ENCODE measurements at places on chromosomes 2 and 18.

GRCh38 chr2:96636551-96637171, 1.5 kb downstream of the KANSL3 start:
- no peak for DNase-seq

GRCh38 chr18:65202091-65202490, 548.7 kb upstream of the CDH7 start:
- DNase-seq = no peak

DNA sequence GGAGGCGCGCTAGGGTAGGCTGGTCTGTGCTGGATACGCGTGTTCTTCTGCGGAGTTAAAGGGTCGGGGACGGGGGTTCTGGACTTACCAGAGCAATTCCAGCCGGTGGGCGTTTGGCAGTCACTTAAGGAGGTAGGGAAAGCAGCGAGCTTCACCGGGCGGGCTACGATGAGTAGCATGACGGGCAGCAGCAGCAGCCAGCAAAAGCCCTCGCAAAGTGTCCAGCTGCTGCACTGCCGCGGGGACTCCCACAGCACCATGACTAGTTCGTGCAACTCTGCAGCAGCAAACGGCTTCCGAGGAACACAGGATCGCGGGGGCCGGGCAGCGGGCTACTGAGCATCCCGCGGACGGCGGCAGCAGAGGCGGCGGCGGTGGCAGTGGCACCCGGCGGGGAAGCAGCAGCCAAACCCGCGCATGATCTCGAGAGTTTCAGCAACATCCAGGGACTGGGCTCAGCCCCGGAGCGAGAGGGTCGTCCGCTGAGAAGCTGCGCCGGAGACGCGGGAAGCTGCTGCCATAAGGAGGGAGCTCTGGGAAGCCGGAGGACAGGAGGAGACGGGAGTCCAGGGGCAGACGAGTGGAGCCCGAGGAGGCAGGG, 368 bp downstream of the TMEFF2 start:
- no peak for DNase-seq

DNA sequence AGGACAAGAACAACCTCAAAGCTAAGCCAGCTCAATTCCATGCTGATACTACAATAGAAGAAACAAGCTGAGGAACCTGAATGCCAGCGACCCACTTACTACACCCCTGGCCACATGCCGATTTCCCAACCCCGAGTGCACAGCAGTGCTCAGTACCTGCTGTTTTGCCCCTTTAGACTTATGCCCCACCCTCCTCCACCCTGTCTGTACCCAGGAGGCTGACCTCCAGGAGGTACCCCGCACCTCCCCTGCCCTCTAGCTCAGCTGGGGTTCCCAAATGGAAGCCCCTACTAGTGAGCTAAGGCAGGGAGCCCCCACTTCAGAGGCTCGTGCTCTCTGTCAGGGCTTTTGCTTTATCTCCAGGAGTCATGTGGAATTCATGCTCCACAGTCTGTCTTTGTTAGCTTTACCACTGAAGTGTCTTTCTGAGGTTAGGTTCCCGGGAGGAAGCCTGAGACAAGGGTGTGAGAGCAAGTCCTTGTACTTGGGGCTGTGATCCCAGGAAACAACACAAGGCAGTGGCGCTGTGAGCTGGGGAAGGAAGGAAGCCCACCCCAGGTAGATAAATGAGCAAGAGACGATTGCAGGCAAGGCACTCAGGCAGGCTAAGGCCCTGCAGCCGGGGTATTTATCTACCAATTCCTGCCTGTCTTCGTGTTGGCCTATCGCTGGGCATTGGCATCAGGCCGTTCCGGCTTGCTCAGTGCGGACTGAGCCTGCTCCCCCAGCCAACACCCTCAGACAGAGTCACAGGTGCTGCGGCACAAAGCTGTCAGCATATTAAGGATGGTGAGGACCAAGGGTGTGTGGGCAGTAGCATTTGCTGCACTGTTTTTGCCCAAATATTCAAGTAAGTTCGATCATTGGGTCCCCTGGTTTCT, 220.5 kb downstream of the CYP26B1 start:
- DNase-seq = no peak

GRCh38 chr2:151053661-151053990, 208.0 kb downstream of the RBM43 start:
- no peak for DNase-seq

- no peak for DNase-seq
Observed at GRCh38 chr2:59690849-59691248, 862.6 kb downstream of the BCL11A start.

DNA sequence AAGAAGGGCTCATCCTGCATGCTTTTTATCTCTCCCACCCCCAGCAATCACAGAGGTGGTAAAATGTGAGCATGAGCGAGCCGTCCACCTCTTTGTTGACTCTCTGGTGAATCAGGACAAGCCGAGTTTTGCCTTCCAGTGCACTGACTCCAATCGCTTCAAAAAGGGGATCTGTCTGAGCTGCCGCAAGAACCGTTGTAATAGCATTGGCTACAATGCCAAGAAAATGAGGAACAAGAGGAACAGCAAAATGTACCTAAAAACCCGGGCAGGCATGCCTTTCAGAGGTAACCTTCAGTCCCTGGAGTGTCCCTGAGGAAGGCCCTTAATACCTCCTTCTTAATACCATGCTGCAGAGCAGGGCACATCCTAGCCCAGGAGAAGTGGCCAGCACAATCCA, 19.5 kb downstream of the LIPG start:
- DNase-seq = no peak

DNA sequence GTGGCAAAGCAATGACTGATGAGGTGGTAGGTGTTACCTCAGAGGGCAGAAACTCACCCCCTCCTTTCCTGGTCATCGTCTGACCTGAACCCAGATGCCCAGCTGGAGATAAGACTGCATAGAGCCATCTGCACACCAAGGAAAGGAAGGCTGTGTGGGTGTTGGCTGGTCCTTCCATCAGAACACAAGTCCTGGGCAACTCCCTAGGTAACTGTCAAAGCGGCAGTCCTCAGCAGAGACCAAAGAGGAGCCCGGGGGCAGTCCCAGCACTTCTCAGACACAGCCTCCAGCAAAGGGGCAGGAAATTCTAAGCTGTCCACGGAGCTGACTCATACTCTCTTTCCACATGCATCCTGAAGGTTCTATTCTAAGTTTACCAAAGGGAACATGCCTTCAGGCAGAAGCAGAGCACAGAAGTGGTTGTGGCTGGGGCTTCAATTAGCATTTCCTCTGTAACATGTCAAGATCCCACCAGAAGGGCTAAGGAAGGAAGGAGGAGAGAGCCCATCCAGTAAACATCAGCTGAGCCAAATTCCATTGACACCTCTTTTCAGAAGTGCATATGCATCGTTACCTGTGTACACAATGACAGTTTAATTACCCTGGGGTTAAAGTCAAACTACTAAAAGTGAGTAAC, 54.7 kb downstream of the SPRED2 start:
- peak; percentile 25 for DNase-seq

DNA sequence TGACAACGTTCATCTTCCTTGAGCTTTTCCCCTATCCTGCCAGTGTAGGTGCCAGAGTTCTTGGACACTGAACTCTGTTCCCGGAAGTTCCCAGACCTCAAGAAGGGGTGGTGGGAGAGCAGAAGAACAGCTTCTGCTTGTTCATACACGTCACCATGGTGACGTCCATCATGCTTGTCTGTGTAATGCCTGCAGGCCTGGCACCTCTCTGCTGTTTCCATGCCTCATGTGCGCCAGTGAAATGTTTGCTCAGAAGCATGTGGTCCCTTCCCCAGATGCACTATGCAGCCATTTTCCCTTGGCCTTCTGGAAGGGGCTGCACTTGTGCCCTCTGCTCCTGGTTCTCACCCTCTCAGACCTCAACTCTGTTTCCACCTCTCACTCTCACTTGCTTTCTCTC, 210.8 kb upstream of the NABP1 start:
- no peak for DNase-seq

GRCh38 chr18:59359576-59359952, 499 bp upstream of the LMAN1 start:
- DNase-seq = no peak

GRCh38 chr2:167626301-167626700, 621.1 kb downstream of the STK39 start:
- DNase-seq = no peak

DNA sequence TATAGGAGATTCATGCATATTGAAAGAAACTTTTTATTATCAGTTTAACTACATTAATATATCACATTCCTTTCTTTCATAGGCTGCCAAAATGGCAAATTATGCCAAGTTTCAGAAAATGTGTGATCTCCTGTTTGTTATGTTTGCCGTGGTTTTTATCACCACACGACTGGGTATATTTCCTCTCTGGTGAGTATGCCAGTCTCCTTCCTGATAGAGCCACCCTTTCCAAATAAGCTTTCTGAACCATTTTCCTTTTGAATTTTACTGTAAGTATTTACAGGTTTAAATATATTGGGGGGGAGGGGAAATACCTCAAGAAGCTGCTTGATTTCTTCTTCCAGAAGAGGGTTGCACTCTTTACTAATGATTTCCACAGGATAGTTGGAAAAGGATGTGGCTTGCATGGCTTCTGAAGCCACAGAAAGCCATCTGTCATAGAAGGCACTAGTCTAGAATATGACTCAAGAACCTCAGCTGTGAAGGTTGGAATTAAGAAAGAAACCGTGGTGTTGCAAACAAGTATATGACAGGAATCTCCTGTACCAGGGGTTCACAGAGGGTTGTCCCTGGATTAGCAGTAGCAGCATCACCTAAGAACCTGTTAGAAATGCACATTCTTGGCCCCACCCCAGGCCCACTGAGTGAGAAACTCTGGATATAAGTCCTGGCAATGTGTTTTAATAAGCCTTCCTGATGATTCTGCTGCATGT, 84.5 kb upstream of the NOSTRIN start:
- no peak for DNase-seq
